ENCODE measurements at places on chromosomes 3 and 15.
A peak's percentile ranks its signal among the peaks of the same experiment; 100 is the strongest.

DNA sequence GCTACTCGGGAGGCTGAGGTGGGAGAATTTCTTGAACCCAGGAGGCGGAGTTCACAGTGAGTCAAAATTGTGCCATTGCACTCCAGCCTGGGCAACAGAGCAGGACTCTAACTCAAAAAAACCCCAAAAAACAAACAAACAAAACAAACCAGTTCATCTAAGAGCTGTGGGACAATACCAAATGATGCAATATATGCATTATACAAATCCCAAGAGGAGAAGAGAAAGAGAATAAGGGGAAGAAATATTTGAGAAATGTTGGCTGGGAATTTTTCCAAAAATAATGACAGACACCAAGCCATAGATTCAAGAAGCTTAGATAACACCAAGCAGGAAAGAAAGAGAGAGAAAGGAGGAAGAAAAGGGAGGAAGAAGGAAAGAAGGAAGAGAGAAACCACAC, 82.5 kb downstream of the KLF13 start:
- no peak for DNase-seq

DNA sequence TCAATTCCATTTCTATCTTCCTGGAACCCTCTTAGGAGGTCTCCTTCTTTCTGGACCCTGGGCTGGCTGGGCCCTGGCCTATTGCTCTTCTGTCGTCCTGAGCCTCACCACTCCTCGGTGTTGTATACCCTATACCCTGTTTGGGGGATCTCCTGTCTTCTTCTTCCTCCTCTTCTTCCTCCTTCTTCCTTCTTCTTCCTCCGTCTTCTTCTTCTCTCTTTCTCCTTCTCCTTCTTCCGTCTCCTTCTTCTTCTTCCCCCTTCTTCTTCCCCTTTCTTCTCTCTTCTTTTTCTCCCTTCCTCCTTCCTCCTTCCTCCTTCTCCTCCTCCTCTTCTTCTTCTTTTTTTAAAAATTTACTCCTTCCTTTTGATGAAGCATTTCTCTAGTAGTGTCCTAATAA, 30.4 kb upstream of the FXR1 start:
- DNase-seq = no peak

- no peak for DNase-seq
These were observed 207.2 kb downstream of the ROBO2 start for GRCh38 chr3:77247061-77247460.

GRCh38 chr15:46344915-46345314, 710.1 kb downstream of the SQOR start:
- peak; percentile 74 for DNase-seq

DNA sequence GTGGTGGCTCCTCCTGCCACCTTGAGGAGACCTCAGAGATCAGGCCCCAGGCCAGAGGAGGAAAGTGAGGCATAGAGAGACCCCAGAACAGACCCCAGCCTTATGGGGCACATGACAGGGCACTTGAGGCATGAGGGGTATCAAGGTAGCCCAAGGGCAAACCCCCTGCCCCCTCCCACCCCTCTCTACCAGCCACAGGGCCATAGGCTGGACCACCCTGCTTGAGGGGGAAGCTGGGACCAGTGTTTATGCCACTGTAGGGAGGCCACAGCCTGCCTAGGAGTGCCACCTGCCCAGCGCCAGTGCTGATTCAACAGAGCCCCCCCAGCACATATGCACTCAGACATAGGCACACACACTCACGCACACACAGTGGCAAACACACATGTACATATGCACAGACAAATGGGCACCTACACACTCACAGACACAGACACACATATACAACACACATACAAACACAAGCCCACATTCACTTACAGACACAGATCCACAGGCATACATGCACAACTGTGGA, 10.3 kb downstream of the MYL3 start:
- DNase-seq = no peak

DNA sequence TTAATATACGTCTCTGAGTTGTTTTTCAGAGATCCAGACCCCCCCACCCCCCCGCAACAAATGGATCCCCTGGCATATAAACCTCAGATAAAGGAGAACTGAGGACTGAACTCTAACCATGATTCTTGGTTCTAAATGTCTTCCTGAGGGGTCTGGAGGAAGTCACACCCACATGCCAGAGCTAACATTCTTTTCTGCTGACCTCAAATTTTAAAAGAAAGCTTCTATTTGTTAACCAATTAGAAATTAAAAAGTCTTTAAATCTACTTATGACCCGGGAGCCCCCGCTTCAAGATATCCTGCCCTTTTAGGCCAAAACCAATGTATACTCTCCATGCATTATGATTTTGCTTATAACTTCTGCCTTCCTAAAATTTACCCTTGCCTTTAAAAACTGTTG, 188.3 kb downstream of the ECT2 start:
- peak; percentile 9 for DNase-seq

Measured in kidney glomerular epithelial cell (primary cell).